ENCODE measurements at places on chromosomes 16 and 17.

- no peak for DNase-seq
These were observed at the start of gene PPP1R27 for GRCh38 chr17:81834831-81835267. Gene PPP1R27, minus strand, starts transcription at chr17:81835050. Its CDS starts 97 bp downstream, at chr17:81834953.

GRCh38 chr17:2374549-2375285 is 26.1 kb downstream of the MNT start:
- no peak for DNase-seq

- DNase-seq = no peak
These were observed 94.4 kb downstream of the SPACA3 start for GRCh38 chr17:33086041-33086440.

- no peak for DNase-seq
These were observed 262.6 kb upstream of the MYOCD start for GRCh38 chr17:12402963-12403622.

DNA sequence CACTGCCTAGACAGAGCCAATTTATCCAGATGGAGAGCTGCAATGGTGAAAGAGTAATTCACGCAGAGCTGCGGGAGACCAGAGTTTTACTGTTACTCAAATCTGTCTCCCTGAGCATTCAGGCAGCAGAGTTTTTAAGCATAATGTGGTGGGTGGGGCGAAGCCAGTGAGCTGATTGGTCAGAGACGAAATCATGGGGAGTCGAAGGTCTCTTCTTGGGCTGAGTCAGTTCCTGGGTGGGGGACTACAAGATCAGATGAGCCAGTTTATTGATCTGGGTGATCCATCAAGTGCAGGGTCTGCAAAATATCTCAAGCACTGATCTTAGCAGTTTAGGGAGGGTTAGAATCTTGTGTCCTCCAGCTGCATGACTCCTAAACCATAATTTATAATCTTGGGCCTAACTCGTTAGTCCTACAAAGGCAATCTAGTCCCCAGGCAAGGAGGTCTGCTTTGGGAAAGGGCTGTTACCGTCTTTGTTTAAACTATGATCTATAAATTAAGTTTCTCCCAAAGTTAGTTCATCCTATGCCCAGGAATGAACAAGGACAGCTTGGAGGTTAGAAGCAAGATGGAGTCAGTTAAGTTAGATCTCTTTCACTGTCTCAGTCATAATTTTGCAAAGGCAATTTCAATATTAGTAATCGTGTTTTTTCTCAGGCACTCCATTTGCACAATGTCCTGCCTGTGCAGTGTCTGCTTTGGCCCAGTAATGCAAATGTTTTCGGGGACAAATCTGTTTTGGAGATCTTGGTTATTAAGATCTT is 27.0 kb downstream of the PIGL start:
- no peak for DNase-seq

DNA sequence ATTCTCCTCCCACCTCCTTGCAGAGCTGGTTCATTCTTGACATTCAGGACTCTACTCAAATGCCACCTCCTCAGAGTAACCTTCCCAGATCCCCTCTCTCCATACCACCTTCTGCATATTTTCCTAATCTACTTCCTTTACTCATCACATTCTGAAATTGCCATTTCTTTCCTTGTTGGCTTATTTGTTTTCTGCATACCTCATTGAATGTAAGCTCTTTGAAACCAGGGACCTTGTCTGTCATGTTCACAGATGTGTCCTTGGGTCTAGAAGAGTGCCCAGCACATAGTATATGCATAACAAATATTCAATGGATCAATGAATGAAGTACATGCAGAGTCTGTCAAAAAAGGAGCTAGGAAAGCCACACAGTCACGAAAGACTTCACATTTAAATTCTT is 7.8 kb upstream of the LONP2 start:
- DNase-seq = no peak

Data from activated T-cell treated with anti-CD3 and anti-CD28 coated beads, Interleukin-2, amount 50 U/mL, for 1 hour (primary cell).